Cerebellar nuclear complex (tissue), 1 donor: ENCODE measurements at places on chromosomes 5 and 9.

- DNase-seq = no peak
Measured at GRCh38 chr5:78328585-78329173, 31.7 kb upstream of the SCAMP1 start.

DNA sequence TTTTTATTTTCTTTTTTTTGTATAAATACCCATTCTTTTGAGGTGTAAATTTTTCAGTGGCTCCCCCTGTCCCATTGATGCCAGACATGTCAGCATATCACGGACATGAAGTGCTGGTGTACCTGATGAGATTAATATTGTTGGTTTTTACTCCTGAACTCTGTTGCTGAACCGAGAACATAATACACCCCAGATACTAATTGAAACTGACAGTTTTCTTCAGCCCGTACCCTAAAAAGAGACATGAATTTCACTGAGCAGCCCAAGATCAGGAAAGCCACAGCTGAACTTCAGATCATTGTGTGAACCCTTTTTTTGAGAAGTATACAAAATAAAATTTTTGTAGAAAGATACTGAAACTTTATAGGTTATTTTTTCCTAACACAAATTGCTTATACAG, 75.7 kb downstream of the PRDM9 start:
- no peak for DNase-seq

DNA sequence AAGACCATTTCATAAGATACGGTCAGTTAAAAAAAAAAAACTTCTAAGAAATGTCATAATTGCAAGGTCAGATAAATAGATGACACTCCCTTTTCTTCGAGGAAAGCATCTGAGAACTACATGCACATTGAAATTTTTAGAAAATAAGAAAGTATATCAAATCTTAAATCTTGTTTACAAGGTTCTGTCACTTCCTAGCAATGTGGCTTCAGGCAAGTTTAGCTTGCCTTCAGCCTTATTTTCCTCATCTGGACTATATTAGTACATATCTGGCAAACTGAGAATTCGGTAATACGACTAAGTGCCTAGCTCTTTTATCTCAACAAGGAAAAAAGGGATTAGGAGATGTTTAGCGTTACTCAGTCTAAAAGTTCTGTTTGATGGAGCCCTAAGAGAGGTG, 32.5 kb upstream of the OR2K2 start:
- DNase-seq = no peak

DNA sequence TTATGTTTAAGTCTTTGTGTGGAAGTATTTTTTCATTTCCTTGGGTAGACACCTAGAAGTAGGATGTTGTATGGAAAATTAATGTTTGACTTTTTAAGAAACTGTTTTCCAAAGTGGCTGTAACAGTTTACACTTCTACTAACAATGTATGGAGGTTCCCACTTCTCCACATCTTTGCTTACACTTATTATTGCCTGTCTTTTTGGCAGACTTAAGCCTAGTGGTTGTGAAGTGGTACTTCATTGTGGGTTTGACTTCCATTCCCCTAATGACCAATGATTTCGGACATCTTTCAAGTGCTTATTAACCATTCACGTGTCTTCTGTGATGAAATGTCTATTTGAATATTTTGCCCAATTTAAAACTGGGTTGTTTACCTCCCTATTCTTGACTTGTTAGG, 91.5 kb upstream of the CDKN2B start:
- DNase-seq = no peak

DNA sequence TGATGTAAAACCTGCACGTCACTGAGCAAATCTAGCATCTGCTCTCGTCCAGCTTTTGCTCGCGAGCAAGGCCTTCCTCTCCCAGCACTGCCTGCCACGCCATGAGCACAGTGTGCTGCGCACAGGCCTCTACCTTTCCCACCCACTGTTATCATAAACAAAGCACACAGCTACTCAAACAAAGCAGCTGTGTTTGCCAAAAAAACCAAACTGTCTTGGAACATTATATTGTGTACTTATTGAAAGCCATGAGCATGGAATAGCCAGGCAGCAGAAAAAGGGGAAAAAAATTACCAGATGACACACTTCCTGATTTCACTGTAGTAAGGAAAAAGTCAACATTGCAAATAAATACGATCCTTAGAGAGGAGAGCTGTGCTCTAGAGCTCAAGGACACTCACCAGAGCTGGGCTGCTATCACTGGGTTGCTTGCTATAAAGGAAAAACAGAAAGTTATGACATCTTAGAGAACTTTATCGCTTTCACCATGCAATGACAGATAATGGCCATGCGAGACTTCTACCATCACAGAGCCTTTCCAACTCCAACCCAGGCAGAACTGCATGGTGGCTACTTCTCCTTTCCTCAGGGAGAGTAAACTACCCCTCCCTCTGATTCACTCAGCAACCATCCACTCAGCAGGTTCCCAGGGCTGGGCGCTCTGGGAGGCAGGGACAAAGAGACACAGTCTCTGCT, 69.6 kb downstream of the EPB41L4B start:
- DNase-seq = no peak

GRCh38 chr9:6479959-6480358, 67.0 kb downstream of the UHRF2 start:
- no peak for DNase-seq
